ENCODE measurements at places on chromosomes 2 and 18.

GRCh38 chr18:53894675-53895442 is 329.6 kb downstream of the MBD2 start:
- no peak for DNase-seq

GRCh38 chr2:68290901-68291300 is 28.8 kb downstream of the CNRIP1 start:
- no peak for DNase-seq

- peak; percentile 71 for DNase-seq
These were observed 26.5 kb downstream of the CRACDL start for GRCh38 chr2:98909317-98910211.

DNA sequence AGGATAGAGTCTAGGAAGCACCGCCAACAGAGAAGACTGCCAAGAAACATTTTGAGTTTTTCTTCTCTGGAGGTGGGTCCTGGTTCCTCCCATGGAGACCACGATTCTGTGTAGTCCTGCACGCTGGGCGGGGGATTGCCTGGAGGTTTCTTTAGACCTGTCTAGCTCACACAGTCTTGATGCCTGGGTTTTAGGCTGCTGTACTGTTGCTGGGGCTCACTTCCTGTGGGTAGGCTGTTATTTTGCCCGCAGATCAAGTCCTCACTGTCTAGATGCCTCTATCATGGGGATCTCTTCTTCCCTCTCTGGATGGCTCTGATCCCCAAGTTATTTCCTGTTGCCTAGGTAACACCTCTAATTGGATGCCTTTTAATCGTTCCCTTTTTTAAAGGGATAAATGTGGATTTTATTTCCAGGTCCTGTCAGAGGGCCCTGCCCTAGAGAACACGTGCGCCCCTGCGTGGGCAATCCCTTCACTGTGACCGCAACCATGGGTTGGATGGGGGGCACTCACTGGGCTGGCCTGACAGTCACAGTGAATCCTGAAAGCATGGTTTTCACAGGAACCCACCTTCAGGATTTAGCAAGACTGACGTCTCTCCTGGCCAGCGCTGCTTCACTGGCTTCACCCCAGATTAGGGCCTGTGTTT is 115.7 kb downstream of the MSH2 start:
- DNase-seq, result no peak

GRCh38 chr2:108583903-108584520 is 49.7 kb downstream of the LIMS1 start:
- DNase-seq, result peak; percentile 76

DNA sequence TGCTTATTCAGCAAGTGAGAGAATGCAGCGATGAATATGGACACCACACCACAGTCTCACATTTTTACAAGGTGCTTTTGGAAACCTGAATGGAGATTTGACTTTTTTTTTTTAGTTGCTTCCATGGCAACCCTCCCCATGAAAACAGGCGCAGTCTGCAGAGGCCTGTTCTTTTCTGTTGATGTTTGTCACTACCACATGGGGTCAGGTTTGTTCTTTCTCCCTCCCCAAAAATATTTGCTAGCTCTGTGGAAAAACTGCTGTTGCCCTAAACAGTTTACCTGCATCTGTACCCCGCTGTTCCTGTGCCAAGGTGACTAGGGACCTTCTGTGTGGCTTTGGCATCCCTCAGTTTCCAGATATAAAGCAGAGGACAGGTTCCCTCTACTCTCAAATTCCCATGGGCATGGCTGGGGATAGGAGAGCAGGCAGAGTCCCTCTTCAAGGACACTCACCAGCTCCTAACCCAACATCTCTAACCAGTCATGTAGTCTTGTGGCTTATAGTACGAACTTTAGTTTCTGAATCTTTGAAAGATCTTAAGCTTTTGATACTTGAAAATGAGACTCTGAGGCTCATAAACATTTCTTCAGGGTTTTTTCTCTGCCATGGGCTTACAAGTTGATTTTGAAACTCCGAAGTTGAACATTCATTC is 14.7 kb upstream of the MAPRE2 start:
- no peak for DNase-seq

GRCh38 chr2:65782996-65783650 is 350.7 kb upstream of the SPRED2 start:
- DNase-seq, result no peak

- DNase-seq, result no peak
These were observed 214.0 kb downstream of the RNF144A start for GRCh38 chr2:7131261-7131660.

DNA sequence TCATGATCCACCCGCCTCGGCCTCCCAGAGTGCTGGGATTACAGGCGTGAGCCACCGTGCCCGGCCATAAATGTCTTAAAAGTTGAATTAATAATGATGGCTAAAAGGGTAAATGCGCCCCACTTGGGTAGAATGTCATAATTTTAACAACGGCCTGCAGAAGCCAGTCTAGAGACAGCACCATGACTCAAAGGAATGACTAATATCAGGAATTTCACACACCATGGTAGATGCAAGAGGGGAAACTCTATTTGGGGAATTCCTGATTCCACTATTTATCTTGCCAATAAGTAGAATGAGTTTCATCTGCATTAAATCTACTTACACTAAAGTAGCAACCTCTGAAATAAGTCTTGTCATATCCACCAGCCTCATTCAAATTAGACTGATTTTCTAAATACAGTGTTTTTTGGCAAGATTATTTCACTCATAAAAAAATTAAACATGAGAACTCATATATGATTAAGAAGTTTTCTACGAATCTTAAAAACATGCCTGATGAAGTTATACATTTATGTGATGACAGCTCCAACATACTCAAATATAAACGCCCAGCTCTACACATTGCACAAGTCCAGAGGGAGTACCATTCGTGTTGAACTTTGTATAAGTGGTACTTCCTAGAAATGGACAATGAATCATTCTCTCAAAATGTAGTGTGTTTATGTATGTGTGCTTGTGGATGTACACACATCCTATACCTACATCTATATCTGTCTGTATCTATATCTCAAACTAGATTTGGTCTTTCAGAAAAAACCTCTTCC is 309.7 kb downstream of the IRS1 start:
- no peak for DNase-seq

- DNase-seq, result no peak
These were observed 106.8 kb downstream of the ZNF516 start for GRCh38 chr18:76388261-76388660.

- peak; percentile 49 for DNase-seq
These were observed 891 bp downstream of the KDM3A start for GRCh38 chr2:86441882-86442641.

GRCh38 chr18:6374935-6375529 is 39.7 kb downstream of the L3MBTL4 start:
- no peak for DNase-seq

DNA sequence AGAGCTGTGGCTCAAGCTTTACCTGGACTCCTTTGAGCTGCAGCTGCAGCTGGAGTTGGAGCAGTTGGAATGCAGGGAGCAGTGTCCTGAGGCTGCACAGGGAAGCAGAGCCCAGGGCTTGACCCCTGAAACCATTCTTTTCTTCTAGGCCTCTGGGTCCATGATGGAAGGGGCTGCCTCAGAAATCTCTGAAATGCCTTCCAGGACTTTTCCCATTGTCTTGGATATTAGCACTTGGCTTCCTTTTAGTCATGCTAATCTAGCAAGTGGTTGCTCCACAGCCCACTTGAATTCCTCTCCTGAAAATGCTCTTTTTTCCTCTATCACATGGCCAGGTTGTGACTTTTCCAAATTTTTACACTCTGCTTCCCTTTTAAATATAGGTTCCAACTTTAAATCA is 108.6 kb upstream of the RNF152 start:
- no peak for DNase-seq

DNA sequence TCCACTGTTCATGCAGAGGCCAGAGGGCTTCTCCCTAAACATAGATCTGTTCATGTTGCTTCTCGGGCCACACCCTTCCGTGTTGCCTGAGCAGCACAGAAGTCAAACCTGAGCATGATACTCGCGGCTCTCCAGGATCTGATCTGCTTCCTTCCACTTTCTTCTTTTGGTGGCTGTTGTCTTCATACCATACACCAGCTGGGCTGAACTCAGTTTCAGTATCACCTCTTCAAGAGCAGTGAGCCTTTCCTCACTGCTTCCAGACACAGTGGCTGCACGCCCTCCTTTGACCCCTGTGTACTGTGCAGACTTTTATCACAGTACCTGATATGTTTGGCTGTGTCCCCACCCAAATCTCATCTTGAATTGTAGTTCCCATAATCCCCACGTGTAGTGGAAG is 348.9 kb downstream of the NBAS start:
- no peak for DNase-seq

DNA sequence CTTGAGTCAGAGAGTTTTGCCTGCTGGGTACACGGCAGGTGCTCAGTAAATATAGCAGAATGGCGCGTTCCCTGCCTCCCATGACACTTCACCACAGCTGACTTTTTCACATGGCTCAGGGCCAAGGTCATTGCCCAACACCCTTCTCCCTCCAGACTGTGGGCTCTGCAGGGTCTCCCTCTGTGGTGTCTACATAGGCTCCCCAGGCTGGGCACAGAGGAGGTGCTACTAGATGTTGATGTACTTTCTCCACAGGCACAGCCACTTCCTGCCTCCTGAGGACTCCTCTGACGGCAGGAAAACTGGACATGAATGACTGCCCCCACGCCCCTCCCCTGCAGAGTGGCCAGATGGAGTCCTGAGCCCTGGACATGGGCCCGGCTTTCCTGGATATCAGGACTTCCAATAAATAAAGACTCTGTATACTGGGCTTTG is 4.2 kb downstream of the CHCHD5 start:
- DNase-seq, result no peak

- peak; percentile 87 for DNase-seq
These were observed 18.6 kb upstream of the IL18R1 start for GRCh38 chr2:102337012-102337411.

- no peak for DNase-seq
These were observed 6.9 kb upstream of the CTDP1 start for GRCh38 chr18:79672490-79673276.

DNA sequence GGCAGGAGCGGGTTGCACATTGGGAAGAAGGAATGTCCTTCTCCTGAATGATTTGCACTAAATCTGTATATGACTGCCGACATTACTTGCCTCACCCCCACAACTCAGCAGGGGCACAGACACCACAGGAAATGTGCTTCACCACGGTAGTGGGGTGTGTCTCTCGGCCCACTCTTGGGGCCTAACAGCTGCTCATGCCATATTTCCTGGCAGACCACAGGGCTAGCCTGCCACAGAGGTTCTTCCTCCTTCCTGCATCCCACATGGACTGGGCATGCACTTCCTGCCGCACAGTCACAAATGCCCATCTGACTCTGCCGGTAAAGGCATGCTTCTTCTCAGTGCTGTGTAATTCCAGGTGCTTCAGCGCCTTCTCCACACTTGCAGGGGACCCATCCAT is 10.3 kb upstream of the PAPOLG start:
- DNase-seq, result no peak

- DNase-seq, result no peak
These were observed 31.9 kb downstream of the SH3RF3 start for GRCh38 chr2:109160714-109161440.

DNA sequence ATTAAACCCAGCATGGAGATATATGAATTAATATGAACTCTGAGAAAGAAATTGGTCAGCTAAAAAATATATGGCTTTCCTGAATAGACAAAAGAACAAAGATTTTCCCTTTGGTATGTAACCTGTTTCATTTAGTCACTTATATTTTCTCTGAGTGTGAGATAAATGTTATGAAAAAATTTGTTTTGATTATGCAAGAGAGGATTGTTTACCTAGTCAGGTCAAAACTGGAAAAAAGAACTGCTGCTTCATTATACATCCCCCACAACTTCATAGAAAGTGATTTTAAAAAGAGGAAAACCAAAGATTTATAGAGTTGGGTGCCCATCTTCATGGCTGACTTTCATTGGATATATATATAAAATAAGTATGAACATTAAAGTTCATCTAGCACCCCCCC is 242.2 kb upstream of the FN1 start:
- no peak for DNase-seq

DNA sequence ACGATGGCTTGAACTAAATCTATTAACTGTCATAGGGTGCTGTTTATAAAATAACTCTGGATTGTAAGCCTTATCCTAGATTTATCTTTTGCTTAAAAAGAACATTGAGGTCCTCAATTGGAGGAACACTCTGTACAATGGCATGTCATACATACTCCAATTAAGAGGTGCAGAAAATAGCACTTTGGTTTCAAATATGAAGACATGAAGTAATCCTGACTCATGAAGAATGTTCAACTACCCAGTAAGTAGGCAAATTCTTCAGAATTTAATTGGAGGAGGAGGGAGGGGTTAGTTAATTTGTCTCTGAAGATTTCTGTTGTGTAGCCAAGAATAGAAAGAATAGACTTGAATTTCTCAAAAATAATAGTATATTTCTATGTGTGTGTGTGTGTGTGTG is 36.1 kb downstream of the DCC start:
- DNase-seq, result no peak

DNA sequence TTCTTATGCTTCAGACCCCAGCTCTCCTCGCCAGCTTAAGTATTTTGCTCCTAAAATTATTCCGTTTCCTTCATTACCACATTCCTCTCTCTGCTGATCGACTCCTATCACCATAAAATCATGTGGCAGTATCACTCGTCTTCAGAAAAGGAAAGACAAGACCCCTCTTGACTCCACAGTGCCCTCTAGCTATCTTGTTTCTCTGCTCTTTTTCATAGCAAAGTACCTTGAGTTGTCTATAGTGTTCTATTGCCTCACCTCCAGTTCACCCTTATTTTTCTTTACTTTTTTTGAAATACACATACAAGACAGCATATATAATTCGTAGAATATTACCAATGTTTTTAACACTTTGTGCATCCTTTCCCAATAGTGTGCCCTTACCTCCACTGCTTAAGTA is 273.2 kb upstream of the SIX3 start:
- no peak for DNase-seq

All from kidney capillary endothelial cell (primary cell).